Activated CD4-positive, alpha-beta T cell treated with anti-CD3 and anti-CD28 coated beads, Interleukin-2, amount 50 U/mL, for 16 hours (primary cell): ENCODE measurements at places on chromosomes 5 and 9.
A peak's percentile ranks its signal among the peaks of the same experiment; 100 is the strongest.

DNA sequence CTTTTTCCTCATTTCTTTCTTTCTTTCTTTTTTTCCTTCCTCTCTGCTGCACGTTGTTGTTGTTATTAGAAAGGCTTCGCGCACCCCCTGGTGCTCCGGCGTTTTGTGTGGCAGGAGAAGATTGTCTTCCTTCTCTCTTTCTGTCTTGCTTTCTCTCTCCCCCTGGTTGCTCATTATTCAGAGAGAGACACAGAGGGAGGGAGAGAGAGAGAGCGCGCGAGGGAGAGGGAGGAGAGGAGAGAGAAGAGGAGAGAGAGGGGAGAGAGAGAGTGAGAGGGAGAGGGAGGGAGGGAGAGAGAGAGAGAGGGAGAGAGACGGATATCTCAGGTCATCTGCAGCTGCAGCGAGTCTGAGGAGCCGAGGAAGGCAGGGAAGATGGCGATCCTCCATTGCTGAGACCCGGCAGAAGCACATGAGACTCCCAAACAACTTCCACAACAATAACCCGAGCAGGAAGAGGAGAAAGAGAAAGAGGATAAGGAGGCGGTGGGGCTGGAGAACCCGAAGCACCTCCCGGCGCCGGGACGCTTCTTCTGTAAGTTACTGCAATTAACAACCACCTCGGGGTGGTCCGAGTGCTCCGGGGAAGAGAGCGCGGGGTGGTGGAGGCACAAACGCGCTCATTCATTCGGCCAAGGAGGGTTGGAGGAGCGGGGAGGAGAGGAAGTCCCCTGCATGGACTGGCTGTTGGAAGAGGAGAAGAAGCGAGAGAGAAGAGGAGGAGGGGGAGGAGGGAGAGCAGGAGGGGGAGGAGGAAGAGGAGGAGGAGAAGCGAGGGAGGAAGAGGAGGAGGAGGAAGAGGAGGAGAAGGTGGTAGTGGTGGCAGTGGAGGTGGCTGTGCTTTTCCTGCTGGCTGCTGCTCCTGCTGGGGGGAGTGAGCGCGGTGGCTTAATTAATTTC lies at the start of gene ZNF462:
TSS of gene ZNF462 (plus strand) at position 346 of the 900 bp plus-strand sequence. CDS start 60,218 bp downstream, outside the sequence.
- DNase-seq = no peak

DNA sequence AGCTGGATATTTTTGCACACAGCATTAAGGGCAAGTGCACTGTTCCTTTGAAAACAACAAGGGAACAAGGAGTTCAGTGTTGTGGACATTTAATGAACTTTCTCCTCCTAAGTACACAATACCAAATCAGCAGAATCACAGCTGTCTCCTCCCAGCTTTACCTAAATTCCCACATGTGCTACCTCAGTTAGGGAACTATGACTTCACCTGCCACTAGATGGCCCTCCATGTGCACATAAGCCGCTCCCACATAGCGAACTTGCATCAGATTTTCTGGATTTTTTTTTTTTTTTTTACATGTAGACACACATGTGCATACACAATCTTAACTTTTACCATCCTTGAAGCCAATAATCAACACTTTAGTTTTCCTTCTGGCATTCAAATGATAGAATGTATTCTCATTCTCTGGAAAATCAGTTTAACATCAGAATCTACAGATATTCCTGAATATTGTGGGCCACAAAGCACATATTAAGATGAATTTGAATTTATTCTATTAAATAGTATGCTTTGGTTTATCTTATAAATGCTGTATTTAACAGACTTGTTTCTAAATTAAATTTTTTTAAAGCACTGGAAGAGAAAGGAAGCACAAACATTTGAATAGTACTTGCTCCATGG lies 123.6 kb downstream of the PALM2AKAP2 start:
- peak; percentile 80 for DNase-seq

DNA sequence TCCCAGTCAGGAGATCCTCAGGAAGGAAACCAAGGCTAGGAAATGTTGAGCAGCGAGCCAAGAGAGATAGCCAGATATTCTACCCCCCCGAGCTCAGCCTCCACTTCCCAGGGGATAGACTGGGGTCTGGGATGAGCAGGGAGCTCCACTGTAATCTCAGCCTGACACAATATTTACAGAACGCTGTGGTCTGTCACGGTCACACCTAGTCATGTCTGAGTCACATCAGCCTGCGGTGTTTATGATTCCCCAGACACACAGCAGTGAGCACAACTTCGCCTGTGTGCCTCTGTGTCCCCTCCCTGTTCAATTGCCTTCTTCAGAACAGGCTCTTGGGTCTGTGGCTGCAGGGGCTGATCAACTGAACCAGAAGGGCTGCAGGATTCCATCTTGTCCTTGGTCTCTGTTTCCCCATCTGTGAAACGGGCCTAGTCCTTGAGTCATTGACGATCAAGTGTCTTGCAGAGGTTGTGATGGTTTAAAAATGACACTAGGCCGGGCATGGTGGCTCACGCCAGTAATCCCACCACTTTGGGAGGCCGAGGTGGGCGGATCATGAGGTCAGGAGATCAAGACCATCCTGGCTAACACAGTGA lies 8.6 kb upstream of the PRRX2 start:
- no peak for DNase-seq

- no peak for DNase-seq
These were observed 267.8 kb upstream of the ZNF608 start for GRCh38 chr5:125014202-125014601.

GRCh38 chr9:69463497-69464068 lies 138.6 kb downstream of the ENTREP1 start:
- no peak for DNase-seq

- no peak for DNase-seq
These were observed 47.6 kb downstream of the JAKMIP2 start for GRCh38 chr5:147734894-147735293.

GRCh38 chr9:133113163-133113948 lies 7.7 kb downstream of the RALGDS start:
- DNase-seq = peak; percentile 45

- no peak for DNase-seq
These were observed 2.7 kb downstream of the PHYHD1 start for GRCh38 chr9:128923493-128923883.

- peak; percentile 75 for DNase-seq
These were observed 79.5 kb upstream of the HTR4 start for GRCh38 chr5:148733601-148734438.

GRCh38 chr5:114305402-114306207 lies 56.3 kb upstream of the KCNN2 start:
- DNase-seq = no peak

GRCh38 chr5:123855609-123856008 lies 343.6 kb downstream of the CSNK1G3 start:
- no peak for DNase-seq

DNA sequence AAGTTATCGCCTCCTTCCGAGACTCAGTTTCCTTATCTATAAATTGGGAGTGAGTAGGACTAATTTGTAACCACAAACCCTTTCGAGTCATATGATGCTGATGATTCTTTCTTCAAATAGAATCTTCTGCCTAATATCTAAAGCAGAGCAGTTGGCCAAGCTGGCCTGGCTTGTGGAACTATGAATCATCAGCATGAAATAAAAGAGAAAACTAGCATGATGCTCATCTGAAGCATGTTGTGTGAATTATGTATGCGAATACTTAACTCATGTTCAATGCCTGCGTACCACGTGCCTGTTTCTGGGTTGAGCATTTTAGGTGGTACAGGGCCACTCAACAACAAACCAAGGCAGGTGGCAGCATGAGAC lies 15.0 kb upstream of the ORM1 start:
- DNase-seq = no peak
